ENCODE measurements at places on chromosomes 16 and 17.

DNA sequence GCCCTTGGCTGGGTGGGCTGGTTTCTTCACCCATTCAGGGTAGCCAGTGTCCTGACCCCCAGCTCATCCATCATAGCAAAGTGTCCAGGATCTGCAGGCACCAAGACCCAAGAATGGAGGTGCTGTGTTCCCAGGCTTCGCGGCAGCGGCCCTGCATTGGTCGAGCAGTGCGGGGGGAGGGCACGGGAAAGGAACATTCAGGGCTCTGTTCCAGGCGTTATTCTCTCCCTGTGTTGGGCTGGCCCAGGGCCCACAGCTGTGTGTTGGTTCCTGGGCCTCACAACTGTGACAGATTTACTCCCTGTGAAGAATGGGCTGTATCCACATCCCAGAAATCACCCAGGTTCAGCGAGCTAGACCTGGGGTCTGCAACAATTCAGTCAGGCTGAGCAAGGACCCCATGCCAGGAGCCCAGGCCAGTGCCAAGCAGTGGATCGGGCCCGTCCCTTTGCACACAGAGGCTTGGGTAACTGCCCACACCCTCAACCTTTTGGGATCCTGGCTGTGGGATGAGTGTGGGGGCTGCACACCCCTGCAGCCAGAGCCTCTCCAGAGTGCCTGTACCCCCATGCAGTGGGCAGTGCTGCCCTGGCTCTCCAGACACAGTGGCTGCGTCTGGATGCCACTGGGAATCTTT is 10.0 kb downstream of the GPT2 start:
- DNase-seq = no peak

GRCh38 chr16:53445534-53445933 is 11.3 kb downstream of the RBL2 start:
- DNase-seq = no peak

- no peak for DNase-seq
Observed at GRCh38 chr16:12225255-12225654, 248.7 kb downstream of the SNX29 start.

GRCh38 chr17:20120836-20121235 is 111.7 kb downstream of the SPECC1 start:
- no peak for DNase-seq

GRCh38 chr17:32518646-32519227 is 31.9 kb downstream of the CDK5R1 start:
- DNase-seq = no peak

- no peak for DNase-seq
Observed at GRCh38 chr17:79413611-79414010, 197.2 kb downstream of the RBFOX3 start.

DNA sequence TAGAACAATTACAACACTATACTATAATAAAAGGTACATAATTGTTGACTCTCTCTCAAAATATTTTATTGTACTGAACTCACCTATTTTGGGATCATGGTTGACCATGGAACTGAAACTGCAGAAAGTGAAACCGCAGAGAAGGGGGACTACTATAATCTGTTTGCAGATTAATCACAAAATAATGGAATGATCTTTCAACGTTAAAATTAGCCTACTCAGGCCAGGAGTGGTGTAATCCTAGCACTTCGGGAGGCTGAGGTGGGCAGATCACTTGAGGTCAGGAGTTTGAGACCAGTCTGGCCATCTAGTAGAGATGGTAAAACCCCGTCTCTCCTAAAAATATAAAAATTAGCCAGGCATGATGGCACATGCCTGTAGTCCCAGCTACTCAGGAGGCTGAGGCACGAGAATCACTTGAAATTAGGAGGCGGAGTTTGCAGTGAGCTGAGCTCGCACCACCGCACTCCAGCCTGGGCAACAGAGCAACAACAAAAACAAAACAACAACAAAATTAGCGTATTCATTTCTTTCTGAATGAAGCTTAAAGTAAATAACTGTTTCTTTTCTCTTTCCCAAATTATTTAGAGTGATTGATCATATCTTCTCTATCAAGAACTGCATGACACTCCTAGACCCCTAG is 45.6 kb downstream of the IKZF3 start:
- DNase-seq = no peak

DNA sequence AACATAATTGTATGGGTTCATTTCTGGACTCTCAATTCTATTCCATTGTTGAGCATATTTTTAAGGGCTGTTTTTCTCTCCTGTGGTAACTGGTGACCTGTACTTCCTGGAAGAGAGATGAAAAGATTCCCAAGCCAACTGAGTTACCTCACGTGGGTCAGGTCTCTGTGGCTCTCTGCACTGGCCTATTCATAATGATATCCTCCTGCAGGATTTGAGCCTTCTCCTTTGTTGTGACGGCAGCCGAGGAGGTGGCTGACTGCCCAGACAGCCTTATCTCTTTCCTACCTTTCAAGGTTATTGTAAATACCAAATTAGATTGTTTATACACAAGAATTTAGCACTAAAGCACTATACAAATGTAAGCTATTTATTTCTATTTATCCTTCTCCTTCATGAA is 2.7 kb upstream of the ACE start:
- no peak for DNase-seq

DNA sequence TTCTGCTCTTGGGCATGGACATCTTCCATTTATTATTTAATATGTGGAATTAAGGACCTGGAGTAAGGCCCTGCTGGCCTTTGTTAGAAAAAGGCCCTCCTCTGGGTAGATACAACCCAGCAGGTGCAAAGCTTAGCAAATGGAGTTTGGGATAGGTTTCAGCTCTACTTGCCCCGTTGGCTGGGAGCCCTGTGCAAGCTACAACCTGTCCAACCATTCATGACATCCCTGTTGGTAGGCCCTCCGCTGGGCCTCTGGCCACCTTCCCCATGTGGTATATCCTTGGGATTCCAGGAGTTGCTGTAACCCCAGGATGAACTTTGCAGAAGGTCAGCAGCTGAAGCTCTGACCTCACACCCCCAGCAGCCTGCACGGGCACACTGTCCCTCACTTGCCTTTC is 6.4 kb downstream of the NGFR start:
- no peak for DNase-seq

- DNase-seq = no peak
Observed at GRCh38 chr16:78641433-78641832, 542.0 kb downstream of the WWOX start.

DNA sequence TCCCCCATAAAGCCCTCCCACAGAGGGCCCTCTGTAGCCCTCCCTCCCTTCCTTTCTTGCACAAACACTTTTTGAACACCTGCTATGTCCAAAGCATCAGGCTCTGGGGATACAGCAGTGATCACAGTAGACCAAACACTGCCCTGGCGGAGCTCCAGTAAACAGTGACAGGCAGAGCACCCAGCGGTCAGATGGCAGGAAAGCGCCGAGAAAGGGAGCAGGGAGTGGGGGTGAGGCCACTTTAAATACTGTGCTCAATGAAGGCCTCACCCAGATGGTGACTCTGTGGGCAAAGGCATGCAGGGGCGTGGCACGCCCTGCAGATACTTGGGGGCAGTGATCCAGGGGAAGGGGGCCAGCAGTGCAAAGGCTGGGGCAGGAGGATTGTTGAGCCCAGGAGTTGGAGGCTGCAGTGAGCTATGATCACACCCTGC is 7.6 kb downstream of the PRR29 start:
- DNase-seq = no peak

GRCh38 chr17:50469671-50470305 is 1.1 kb upstream of the CHAD start:
- DNase-seq = no peak

DNA sequence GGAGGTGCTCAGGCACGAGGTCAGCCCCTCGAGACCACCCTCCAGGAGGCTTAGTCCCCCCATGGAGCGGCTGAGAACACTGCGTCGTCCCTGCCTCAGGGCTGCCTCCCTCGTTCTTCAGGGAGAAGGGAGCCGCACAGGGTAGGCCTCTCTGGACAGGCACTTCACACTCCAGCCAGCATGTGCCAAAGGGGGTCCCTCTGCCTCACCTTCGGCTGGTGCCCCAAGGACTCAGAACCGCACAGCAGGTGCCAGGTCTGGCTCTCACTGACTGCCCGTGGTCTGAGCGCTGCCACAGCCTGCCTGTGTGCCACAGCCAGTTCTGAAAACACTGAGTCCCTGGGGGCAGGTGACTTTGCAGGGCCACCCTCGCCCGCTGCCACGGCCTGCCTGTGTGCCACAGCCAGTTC is 7.1 kb downstream of the P2RX5 start:
- DNase-seq = no peak

- DNase-seq = no peak
Observed at GRCh38 chr16:80002261-80002660, 401.7 kb upstream of the MAF start.

DNA sequence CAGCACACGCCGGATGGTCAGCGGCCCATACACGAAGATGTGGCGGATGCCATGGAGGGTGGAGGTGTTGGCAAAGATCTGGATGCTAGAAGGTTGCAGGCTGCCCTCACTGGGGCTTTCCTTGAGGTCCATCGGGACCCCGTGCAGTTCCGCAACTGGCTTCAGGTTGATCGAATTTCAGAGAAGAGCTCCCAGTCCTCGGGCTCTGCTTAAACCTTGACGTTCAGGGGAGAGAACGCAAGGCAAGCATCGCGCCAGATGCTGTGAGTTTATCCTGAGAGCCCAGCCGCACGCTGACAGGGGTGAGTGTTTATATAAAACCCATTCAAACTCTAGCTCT is 98.7 kb upstream of the CCL2 start:
- no peak for DNase-seq

- no peak for DNase-seq
Observed at GRCh38 chr16:50705436-50706110, 12.2 kb downstream of the NOD2 start.

GRCh38 chr16:26464576-26465266 is 602.0 kb upstream of the C16orf82 start:
- no peak for DNase-seq

DNA sequence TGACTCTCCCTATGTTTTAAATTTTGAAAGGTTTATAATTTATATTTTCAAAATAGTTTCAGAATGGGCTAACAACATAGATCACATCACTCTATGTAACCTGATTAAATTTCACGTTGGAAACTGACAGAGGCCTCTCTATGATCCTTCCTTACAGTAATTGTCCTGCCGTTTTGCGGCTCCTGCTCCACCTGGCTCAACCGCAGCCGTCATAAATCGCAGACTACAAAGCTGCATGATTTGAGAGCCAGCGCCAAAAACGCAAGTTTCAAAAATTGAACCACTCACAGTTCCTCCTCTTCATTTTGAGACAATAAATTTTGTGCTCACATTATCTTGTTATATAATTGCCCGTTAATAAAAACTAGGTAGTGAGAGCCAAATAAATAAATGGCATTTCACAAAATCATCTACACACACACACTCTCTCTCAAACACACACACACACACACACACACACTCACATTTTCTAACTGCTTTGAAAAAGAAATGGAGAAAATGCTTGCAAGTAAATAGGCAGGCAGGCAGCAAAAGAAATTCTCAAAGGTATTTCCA is 263.1 kb upstream of the PSMD7 start:
- no peak for DNase-seq

DNA sequence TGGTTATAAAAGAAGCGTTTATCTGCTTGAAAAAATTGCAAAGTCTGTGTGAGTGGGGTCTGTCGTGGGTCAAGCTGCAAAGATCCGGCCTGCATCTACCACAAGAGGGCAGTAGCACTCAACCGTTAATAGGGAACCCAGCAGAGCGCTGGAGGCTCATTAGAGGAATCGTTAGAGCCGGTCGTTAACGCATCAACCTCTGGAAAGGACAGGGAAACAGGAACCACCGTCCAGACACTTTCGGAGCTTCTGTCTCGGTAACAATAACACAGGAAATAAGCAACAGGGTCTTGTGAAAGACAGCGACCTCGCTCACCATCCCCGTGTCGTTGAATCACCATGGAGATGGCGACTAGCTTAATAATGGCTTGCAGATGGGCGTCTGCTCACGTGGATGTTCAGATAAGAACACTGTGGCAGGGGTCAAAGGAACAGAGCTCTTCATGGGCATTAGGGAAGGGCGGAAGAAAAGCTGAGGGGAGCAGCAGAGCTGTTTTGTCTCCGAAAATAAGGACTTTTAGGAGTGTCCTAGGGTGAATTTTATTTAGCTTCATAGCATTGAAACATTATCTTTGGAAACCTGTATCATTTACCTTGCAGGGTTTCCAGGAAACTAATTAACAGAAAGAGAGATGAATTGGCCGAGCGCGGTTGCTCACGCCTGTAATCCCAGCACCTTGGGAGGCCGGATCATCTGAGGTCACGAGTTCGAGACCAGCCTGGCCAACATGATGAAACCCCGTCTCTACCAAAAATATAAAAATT is 11.9 kb upstream of the NSRP1 start:
- peak; percentile 85 for DNase-seq

GRCh38 chr17:58377093-58377601 is 25.1 kb upstream of the SUPT4H1 start:
- no peak for DNase-seq

DNA sequence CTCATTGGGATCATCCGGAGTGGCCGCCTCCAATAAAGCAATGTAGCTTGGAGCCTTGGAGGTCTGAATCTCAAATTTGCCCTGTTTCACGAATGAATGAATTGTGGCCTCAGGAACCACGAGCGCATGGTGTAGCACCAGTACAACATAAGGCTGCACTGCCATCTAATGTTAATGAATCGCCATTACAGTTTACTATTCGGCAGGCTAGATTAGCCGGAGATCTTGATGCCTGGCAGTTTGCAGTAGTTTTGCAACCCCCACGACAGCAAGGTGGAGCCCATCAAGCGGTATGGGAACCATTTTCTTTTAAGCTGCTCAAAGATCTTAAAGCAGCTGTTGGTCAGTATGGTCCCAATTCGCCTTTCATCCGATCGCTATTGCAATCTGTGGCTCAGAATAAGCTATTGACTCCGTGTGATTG is 18.8 kb downstream of the ALOX15B start:
- DNase-seq = no peak

- no peak for DNase-seq
Observed at GRCh38 chr17:80615376-80615775, 70.7 kb downstream of the RPTOR start.

DNA sequence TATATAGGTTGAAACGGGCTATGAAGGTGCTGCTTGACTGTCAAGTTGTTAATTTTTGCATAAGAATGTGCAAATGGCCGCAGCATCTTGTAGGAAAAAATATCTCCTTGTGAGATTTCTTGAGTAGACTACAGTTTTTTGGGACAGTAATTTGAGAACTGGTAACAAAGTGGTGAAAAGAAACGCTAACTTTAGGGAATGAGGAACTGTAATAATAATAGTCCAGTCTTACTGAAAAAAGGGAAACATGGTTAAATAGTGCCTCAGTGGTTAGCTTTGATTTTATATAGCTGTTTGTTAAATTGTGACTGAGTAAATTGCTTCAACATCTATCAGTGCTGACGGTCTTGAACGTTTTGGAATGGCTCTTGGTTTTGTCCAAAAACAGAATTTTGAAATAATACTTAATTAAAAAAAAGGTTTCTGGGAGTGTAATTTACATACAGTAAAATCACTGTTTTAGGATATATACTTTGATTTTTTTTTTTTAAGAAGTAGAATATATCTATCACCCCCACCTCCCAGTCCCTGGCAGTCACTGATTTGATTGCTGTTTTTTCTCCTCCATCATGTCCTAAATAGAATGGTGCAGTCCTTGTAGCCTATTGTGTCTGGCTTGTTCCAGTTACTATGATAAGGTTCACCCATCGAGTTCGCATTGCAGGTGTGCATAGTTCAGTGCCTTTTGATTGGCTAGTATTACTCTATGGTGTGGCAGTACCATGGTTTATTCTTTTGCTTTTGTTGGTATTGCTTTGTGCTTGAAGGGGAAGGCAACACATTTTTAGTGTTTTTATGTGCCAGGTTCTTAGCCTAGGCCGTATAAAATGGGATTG is 2.8 kb downstream of the HAPSTR1 start:
- no peak for DNase-seq

Measured in CD8-positive, alpha-beta T cell (primary cell).